CD8-positive, alpha-beta memory T cell (primary cell): ENCODE measurements at places on chromosomes 6 and 20. TPM values are rescaled to one million over a fixed set of nuclear protein-coding genes. Genes with fewer than 3 reads are reported as not detected.
A peak's percentile ranks its signal among the peaks of the same experiment; 100 is the strongest.

DNA sequence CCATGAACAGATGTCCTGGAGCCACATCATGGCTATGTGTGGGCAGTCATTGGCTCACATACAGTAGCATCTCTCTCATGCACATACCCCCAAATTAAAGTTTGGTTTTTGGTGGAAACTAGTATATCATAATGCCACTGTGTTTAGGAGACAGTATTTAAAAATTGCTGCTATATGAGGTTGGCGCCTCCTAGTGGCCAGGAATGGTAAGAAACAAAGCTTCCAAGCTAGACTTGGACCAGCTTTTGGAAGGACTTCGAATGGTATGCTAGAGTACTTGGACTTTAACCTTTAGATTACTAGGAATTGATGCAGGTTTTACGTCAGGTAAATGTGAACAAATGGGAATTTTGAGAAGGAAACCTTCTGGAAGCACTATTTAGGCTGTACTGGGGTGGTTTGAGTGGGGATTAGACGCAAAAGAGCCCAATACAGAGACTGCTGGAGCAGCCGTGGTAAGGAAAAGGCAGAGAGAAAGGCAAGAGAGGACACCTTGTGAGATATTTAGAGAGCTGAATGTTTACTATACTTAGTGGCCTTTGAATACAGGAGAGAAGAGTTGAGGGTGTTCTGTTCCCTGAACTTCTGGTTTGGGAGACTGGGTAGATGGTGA, 23.8 kb downstream of the PRSS35 start:
- no peaks in the 10 kb centered on the region for H3K27me3 ChIP-seq
- H3K4me1 ChIP-seq = no peaks in the 10 kb centered on the region
- no peak for DNase-seq
- H3K27ac ChIP-seq = no peak overlapping the region

DNA sequence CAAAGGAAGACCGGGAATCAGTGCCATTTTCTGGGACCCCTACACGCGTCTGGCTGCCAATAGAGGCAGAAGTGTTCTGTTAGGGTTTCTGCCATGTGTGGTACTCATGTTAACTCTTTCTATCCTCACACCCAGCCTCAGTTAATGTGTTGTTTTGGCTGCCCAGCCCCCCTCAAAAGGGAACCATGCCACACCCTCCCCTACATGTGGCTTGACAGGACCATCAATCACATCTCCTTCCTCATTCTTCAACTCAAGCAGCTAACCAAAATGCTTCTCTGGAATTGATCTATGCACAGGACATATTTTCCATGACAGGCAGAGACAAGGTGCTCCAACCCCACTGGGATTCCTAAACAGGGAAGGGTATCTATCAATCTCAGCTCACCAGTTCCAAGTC, 22.0 kb downstream of the AHCY start:
- no peak for DNase-seq
- no peak overlapping the region for H3K27ac ChIP-seq
- no peak overlapping the region for H3K4me3 ChIP-seq
- H3K36me3 ChIP-seq = peaks cover 15% of the 10 kb centered on the region
- H3K4me1 ChIP-seq = no peaks in the 10 kb centered on the region

ZNF311 gene
- total RNA-seq = 0.66 TPM

GRCh38 chr6:139920776-139921100, 546.3 kb upstream of the CITED2 start:
- DNase-seq = no peak
- H3K27me3 ChIP-seq = no peaks in the 10 kb centered on the region
- no peaks in the 10 kb centered on the region for H3K4me1 ChIP-seq
- H3K4me3 ChIP-seq = no peak overlapping the region

- no peak overlapping the region for H3K27ac ChIP-seq
- peaks cover 27% of the 10 kb centered on the region for H3K4me1 ChIP-seq
- DNase-seq = peak; percentile 81
- H3K27me3 ChIP-seq = no peaks in the 10 kb centered on the region
- no peak overlapping the region for H3K4me3 ChIP-seq
- no peaks in the 10 kb centered on the region for H3K36me3 ChIP-seq
These were observed 31.9 kb downstream of the FOXO3 start for GRCh38 chr6:108592371-108593337.

DNA sequence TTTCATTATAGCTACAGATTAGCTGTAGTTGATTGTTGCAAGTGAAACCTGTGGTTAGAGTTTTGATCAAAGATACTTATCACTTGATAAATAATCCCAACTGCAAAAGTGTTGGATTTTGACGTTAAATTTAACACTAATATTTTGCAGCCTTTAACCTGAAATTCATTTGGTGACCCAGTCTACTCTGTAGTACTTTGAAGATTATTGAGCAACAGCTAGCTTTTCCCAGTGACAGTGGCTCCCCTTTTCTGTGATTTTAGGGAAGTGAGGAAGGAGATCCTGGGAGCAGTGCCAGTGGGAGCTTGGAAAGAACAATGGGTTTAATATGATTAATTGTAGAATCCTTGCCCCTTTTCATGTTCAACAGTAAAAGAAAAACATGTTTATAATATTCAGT, 76.9 kb downstream of the NCOA3 start:
- H3K27me3 ChIP-seq = no peaks in the 10 kb centered on the region
- no peak for DNase-seq
- H3K36me3 ChIP-seq = no peaks in the 10 kb centered on the region
- H3K4me1 ChIP-seq = peaks cover 28% of the 10 kb centered on the region
- H3K27ac ChIP-seq = no peak overlapping the region

GRCh38 chr20:881051-881782, 34.9 kb downstream of the ANGPT4 start:
- DNase-seq = no peak
- H3K4me1 ChIP-seq = no peaks in the 10 kb centered on the region
- H3K27ac ChIP-seq = no peak overlapping the region
- no peaks in the 10 kb centered on the region for H3K27me3 ChIP-seq
